CD4-positive, alpha-beta T cell treated with Interleukin-6 for 4 hours (primary cell): ENCODE measurements at places on chromosomes 12 and 14.

DNA sequence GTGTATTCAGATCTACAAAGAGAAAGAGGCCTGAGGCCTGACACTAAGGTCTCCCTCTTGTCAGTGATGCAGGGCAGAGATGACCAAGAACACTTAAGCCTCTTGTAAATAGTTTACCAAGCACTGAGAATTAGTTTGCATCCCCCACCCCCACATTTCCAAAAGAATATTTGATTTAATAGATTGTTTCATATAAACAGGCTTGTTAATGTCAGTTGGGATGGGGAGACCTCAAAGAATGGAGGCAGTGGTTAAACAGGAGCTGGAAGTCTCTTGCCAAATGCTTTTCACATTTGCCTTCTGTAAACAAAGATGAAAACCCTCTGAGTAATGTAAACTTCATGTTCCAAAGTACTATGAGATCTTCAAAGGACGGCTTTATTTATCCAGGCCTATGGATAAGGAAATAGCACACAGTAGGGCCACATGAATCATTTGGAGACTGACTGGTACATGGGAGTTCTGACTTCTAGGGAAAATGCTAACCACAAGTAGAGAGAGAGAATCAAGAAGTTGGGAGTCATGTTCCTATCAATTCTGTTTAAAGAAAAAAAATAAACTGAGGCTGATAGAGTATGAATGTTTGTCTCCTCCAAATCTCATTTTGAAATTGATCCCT, 234.7 kb downstream of the ANO2 start:
- DNase-seq, result no peak

- no peak for DNase-seq
These were observed 16.7 kb downstream of the LGR5 start for GRCh38 chr12:71456316-71456715.

DNA sequence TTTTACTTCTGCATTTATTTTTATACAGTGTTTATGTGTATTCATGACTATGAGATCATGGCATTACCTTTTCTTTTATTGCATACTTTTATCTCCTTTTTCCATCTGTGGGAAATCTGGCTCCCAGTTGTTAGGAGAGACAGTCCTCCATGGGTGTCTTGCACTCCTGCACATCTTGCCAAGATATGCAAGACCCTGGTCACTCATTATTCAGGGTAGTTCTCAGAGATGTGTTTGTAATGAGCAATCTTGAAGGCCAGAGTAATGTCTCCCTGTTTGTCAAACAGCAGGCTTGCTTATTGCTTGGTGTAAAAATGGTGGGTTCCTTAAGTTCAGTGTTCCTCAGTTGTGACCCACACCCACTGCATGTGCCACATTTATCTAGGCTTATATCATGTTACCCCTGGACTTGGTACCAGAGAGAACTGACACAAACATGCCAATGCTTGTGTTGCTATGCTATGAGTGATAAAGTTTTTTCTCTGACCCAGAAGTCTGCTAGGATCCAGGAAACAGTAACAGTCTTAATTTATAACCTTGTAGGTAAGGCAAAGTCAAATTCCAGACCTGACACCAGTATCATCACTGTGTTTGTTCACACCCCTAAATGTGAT, 36.8 kb downstream of the PPHLN1 start:
- DNase-seq, result no peak

DNA sequence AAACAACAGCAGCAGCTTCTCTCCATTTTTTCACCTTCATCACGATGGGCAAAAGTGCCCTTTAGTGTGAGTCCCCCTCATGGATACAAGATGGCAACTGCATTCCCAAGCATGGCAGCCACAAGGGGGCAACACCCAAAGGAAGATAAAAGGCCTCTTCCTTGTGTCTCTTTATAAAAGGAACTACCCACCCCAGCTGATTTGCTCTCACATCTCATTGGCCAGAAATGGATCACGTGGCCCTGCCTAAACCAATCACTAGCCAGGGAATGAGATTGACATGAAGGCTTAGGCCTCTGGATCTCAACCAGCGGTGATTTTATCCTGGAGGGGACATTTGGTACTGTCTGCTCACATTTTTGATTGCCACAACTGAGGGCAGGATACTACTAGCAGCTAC, 21.9 kb upstream of the IFT81 start:
- DNase-seq, result peak; percentile 22

DNA sequence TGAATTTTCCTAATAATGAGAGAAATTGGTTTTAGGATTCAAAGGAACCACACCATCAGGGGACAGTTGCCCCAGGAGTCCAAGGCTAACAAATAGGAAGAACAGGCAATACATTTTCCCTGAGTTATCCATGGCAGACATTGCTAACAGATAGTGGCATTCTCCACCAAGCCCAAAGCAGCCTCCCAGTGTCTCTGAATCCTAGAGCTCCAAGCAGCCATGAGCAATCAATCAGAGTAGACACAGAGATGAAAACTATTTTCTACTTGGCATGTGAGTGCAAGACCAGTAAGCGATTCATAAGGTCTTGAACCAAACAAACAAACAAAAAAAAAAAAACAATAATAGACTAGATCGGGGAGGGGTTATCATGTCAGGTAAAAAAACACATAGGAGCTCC, 515.7 kb downstream of the MED13L start:
- no peak for DNase-seq

GRCh38 chr14:105187116-105187515, 6.0 kb upstream of the NUDT14 start:
- no peak for DNase-seq

- no peak for DNase-seq
These were observed 166.1 kb upstream of the SLC16A7 start for GRCh38 chr12:59429766-59430165.

- DNase-seq, result no peak
These were observed 56.2 kb downstream of the APOBEC1 start for GRCh38 chr12:7609495-7609894.

- DNase-seq, result no peak
These were observed 74.2 kb downstream of the SMOC1 start for GRCh38 chr14:69953266-69953915.

- DNase-seq, result no peak
These were observed 39.6 kb upstream of the ITPR2 start for GRCh38 chr12:26872625-26873024.
